LHCN-M2 (cell line): ENCODE measurements at places on chromosomes 3 and 15. TPM values are rescaled to one million over a fixed set of nuclear protein-coding genes. Genes with fewer than 3 reads are reported as not detected.

DNA sequence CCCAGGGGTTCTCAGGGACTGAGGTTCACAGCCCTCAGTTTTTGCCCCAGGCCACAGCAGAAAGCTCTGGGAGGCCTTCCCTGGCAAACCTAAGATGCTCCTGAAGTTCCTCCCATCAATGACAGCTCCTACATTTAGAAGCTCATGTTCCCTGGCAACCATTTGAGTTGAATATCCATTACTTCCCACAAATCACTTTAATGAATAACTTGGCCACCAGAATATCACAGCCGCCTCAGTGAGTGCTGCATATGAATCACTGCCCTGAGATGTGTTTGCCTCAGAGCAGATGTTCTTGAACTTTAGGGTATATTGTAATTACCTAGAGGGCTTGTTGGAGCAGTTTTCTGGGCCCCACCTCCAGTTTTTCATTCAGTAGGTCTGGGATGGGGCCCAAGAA lies 27.4 kb downstream of the SLCO2A1 start:
- DNase-seq, result peak; percentile 46

GRCh38 chr3:151912028-151912427 lies 38.6 kb downstream of the SUCNR1 start:
- peak; percentile 53 for DNase-seq

- no peak for DNase-seq
These were observed 139.6 kb upstream of the ADAMTS9 start for GRCh38 chr3:64827431-64827830.

Gene DPPA4
- total RNA-seq, result 0.06 and 0.13 TPM in 2 replicates

- no peak for DNase-seq
These were observed 242.0 kb upstream of the ARRDC4 start for GRCh38 chr15:97718509-97718908.

Gene IL17RE
- 1.1 and 1.9 TPM in 2 replicates for total RNA-seq

DNA sequence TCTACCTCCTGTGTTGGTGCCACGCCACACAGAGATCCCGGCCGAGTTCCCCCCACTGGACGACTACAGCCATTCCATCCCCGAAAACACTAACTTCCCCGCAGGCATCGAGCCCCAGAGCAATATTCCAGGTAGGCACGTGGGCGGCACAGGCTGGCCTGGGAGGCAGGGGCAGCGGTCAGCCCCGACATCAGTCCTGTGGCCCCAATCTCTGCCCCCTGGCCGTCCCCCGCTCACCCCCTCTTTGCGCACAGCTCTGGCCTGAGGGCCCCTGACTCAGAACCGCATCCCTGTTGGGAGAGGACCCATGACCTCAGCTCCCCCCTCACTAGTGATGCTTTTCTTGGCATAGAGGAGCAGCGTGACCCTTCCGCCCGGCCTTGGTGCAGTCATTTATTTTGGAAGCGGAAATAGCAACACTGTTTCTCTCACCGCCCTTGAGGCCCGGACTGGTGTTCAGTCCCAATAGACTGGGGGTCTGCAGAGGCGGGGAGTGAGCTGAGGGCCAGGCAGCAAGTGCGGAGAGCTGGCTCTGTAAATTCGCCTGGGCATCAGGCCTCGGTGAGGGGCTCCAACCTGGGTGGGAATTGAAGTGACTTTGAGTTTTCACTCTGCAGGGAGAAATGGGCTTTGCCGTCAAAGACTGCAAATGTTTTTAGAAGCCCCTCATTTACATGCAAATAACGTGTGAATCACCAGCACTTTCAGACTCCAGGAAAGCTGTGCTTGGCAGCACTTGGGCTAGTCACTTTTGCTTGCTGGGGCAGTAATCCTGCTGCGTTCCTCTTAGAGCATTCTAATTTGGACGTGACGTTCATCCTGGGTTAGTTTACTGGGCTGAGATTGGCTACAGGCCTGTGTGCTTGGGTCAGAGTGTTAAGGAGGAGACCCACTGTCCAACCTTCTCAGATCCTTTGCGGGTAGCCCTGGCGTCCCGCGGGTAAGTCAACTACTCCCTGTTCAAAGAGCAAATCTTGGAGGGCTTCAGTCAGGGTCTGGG lies 88.9 kb downstream of the AAGAB start:
- DNase-seq, result no peak

Gene CCR9
- total RNA-seq, result not detected in 2 replicates

DNA sequence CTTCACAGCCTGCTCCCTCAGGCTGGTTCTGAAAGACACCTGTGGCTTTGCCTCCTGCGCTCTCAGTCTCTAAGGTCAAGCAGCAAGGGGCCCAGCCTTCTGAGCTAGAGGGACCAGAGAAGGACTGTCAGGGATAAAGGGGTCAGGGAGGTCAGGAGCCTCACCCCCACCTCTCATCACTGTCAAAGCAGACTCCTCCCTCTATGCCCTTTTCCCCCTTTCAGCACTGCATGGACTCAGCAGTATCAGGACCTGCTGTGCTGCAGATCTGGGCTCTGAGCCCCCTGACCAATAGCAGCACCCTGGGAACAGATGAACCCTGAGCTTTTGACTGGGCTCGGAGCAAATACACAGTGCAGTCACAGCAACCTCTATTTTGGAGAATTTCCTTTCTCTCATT lies 3.2 kb upstream of the BMF start:
- no peak for DNase-seq

DNA sequence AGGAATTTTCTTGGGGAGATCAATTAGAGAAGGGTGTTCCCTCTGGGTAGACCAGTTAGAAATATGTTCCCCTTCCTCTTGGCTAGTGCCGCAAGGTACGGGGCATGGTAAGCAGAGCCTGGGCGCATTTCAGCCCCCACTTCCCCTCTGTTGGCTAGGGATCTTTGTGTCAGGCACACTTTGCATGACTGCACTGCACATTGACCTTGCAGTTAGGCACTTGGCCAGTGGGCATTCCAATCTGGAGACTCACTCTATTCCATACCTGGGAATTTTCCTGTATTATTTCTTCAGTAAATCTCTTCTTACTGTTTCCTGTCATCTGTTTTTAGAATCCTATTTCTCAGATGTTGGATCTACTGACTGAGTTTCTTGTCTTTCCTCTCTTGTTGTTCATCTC lies 30.0 kb upstream of the CACNA1D start:
- no peak for DNase-seq

GRCh38 chr15:98387866-98388265 lies 260.5 kb upstream of the IGF1R start:
- DNase-seq, result no peak

Gene HSPBAP1
- total RNA-seq, result 6.1 and 7.1 TPM in 2 replicates

- DNase-seq, result no peak
These were observed 34.9 kb downstream of the TMEM39A start for GRCh38 chr3:119428538-119428937.

- no peak for DNase-seq
These were observed 73.9 kb downstream of the NR1D2 start for GRCh38 chr3:24018784-24019570.

DNA sequence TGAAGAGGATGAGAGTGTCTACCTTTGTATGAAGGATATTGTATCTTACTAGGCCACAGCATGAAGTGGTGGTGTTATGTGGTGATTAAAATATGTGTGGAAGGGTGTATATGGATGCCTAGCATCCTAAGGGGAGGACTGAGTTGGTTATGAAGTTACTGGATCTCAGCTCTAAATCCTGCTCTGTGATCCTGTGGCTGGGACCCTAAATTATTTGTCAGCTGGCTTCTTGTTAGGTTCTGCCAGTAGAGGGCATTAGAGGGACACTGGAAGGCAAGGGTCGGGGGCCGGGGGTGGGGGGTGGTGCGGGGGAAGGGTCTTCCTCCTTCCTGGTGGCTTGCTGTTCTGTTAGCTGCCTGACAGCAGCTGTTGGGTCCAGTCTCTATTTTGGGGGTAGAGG lies 34.9 kb downstream of the MORF4L1 start:
- no peak for DNase-seq

- DNase-seq, result peak; percentile 49
These were observed 17.7 kb downstream of the POC1A start for GRCh38 chr3:52136513-52136912.

GRCh38 chr15:34620142-34620541 lies 36.7 kb upstream of the GOLGA8B start:
- no peak for DNase-seq

Gene FBN1
- 109 and 128 TPM in 2 replicates for total RNA-seq

Gene RARB
- 0.29 TPM in 1 of 2 replicates, not detected in the other for total RNA-seq

GRCh38 chr3:152245498-152246170 lies 23.1 kb upstream of the MBNL1 start:
- no peak for DNase-seq

Gene RAB6B
- 0.32 and 0.69 TPM in 2 replicates for total RNA-seq

DNA sequence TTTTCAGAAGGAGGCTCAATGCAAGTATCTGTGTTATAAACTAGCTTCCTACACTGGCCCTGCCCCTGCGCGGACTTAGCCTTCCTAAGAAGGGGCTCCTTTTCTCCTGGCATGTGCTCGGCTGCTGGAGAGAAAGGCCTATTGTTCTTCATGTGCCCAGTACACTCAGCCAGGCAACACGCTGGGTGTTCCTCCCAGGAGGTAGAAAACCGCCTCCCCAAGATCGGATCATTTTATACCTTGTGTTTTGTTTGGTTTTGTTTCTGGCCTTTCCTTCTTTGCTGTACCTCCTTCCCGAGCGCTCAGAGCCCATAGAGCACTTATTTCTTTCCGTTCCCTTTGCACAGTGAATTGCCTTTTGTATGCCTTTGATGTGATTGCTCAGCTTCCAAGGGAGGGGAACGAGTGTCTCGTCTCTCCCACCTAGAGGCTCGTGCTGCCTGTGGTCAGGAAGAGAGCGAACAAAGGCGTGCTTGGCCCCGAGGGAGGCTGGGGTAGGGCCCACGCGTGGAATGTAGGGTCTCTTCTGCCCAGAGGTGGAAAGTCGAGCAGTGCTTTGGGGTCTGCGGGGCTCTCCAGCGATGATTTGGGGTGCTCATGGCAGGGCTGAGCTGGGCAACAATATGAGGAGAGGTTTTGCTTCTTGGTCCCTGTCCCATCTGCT lies 30.0 kb downstream of the CCNL1 start:
- peak; percentile 64 for DNase-seq
